Activated naive CD4-positive, alpha-beta T cell treated with anti-CD3 and anti-CD28 coated beads, Interleukin-2, amount 10 ng/mL, durations not matched to agents 7 days and 5 days (primary cell): ENCODE measurements at places on chromosomes 1 and 21.

DNA sequence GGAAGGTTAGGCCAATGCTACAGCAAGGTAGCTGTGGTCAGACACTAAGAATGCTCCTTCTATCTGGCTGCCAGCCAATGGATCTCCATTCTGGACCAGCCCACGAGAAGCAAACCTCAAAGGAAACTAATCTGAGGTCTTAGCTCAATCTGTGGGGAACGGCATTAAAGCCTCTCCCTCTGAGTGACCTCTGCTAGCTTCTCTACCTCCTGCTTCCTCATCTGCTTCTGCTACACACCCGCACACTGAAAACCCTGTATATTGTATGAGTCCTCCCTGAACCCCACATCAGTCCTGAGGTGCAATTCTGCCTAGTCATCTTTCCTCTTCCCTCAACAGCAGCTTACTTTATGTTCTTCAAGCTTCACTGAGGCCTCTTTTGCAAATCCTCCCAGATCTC is 6.9 kb upstream of the GALE start:
- no peak for DNase-seq

DNA sequence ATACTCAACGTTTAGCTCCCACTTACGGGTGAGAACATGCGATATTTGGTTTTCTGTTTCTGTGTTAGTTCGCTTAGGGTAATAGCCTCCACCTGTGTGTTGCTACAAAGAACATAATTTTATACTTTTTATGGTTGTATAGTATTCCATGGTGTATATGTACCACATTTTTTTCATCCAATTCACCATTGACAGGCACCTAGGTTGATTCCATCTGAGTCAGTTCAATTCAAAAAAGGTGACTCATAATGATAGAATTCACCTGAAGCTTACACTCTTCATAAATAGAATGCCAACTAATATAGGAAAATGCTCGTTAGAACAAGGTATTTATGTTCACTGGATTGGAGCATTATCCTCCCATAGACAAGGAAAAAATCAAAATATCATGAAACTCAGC is 38.5 kb downstream of the RGS4 start:
- DNase-seq = no peak

GRCh38 chr1:207259391-207259790 is 62.1 kb upstream of the CD55 start:
- DNase-seq = no peak

DNA sequence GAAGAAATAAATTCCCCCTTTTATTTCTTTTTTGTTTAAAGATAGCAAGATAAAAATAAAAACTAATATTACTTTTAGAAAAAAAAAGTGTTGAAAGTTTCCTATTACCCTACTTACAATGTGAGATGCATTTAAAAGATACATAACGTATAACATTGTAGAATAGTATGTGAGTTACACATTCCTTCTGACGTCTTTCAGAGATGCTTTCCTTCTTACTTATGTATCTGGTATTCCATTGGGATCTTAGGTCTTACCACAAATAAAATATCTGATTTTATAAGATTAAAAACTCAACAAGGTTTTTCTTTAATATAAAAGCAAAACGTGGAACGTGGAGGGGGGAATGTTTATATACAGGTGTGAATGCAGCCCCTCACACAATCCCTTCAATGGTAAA is 147.2 kb upstream of the ETS2 start:
- no peak for DNase-seq

DNA sequence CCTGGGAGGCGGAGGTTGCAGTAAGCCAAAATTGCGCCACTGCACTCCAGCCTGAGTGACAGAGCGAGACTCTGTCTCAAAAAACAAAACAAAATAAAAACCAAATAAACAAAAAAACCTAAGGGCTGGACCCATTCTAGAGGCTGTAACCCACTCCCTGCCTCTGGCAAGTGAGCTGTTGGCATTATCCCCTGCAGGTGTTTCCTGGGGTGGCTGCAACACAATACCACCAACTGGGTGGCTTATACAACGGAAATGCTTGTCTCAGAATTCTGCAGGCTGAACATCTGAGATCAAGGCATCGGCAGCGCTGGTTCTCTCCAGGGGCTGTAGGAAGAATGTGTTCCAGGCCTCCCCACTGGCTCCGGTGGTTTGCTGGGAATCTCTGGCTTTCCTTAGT is 15.2 kb downstream of the LRRC38 start:
- DNase-seq = no peak

- DNase-seq = no peak
Measured at GRCh38 chr1:19640363-19641316, 3.5 kb upstream of the NBL1 start.

DNA sequence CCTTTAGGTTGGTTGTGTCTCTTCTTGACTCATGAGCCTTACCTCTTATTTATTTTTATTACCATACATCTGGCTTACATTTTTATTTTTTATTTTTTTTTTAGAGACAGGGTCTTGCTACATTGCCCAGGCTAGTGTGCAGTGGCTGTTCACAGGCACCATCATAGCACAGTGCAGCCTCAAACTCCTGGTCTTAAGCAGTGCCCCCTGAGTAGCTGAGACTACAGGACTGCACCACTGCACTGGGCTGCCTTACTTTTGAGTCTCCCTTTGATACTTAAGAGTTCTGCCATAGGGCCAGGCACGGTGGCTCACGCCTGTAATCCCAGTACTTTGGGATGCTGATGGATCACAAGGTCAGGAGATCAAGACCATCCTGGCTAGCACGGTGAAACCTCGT is 76.4 kb upstream of the MACF1 start:
- DNase-seq = no peak

DNA sequence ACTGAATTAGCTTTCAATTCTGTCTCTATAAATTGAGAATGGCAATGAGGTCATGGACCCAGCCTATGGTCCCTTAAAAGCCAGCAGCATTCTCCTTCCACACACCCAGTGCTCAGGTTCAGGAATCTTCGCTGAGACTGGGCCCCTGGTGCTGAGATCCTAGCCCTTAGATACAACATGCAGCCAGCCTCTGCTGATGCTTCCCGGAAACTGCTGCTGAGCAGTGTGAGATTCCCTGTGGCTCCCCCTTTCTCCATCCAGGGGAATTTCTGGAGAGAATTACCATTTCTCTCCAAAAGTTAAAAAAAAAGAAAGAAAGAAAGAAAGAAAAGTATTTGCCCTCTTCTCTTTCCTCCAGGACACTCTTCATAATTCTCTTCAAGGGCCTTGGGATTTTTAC is 31.7 kb upstream of the RALGPS2 start:
- DNase-seq = no peak

GRCh38 chr1:98698625-98699024 is 37.1 kb downstream of the SNX7 start:
- no peak for DNase-seq

DNA sequence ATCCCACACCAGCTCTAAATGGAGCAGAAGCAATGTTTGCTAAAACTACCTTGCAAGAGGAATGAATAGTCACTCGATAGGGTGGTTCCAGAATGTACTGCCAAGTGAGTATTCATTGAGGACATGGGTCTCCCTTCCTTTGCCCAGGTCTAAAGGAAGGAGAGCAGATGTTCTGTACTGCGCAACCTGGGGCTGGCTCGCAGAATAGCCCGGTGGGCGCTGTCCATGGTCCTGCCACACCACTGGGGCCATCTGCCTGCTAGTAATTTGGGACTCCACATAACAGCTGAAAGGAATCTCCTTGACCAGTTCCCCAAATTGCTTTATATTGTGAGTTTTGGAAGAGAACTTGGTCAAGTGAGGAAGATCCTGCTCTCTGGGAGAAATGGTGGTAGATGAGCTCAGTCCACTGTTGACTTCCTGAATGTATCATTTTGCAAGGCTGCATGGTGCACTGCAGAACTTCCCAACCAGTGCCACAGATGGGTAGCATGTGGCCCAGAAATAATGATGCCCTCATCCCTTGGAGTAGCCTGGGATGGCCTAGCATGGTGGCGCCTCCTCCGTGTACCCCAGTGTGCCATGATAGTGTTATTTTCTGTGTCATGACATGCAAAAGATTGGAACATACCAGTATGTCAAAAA is 5.7 kb downstream of the SLC6A17 start:
- peak; percentile 77 for DNase-seq

DNA sequence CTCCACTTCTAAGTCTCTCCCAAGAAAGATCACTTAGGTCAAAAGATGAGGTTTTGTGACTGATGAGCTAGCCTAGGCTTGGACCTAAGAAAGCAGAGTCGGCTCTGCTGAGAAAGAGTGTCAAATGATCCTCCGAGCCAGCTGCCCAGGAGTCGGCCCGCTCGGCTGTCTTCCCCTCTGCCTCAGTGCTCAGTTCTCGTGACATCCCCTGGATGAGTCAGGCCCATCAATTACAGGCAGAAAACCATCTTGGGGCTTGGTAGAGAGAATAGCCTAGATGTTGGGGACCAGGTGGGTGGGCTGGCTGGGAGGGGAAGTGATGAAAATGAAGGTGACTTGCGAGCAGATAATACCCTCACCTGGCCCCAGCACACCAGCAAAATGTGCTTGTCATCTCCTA is 60.5 kb downstream of the SLC66A1 start:
- DNase-seq = no peak

DNA sequence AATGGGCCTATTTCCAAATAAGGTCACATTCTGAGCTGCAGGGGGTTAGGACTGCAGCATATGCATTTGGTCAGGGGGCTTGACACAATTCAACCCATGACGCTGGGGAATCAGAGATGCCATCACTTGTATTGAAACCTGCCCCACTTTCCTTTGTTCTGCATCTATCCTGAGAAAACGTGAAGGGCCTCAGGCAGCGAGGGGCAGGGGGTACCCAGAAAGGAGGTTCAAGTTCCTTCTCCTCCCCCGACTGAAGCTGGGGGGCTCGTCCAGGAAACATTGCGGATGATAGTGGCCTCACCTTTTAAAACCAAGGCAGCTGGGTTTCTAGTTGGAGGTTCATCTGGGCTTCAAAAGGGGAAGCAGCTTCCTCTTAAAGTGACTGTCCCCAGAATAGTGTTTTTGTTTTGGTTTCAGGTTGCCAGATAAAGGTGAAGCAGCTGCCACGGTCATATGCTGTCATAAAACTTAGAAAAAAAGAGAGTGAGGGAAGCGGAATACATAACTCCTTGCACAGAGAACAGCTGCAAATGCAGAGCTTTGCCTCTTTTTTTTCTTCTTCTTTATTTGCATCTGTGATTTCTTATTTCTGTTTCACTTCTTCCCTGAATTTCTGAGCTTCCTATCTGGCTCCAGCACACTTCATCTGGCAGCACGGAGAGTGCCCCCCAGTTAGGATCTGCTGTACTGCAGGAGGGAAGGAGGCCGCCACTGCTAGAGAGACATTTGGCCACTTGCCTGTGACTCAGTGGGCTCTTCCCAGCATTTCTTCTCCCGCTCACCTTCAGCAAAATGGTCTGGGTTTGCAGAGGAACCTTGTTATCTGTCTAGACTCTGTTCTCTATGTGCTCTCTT is 142.0 kb downstream of the AJAP1 start:
- no peak for DNase-seq

DNA sequence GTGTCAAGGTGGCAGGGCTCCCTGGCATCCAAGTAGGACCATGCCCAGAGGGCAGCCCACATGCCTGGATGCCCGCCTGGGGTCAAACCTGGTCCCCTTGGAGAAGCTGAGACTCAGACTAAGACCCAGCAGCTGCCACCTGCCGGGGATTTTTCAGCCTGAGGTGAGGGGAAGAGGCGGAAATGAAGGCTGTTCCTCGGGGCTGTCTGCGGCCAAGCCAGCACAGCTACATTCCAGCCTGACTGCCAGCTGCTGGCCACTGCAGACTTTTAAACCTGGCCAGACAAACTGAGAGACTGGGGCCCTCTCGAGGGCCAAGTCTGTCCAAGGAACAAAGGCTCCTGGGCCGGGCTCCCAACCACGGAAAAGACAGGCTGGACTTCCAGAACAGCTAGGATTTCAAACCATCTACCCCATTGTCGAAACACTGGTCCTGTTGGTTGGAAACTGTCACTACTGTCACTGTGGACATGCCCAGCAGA is 21.9 kb upstream of the PLEKHG5 start:
- no peak for DNase-seq

- DNase-seq = peak; percentile 25
Measured at GRCh38 chr1:109671067-109671466, 3.2 kb downstream of the GSTM2 start.

GRCh38 chr1:27615346-27616192 is 11.6 kb upstream of the AHDC1 start:
- DNase-seq = no peak

DNA sequence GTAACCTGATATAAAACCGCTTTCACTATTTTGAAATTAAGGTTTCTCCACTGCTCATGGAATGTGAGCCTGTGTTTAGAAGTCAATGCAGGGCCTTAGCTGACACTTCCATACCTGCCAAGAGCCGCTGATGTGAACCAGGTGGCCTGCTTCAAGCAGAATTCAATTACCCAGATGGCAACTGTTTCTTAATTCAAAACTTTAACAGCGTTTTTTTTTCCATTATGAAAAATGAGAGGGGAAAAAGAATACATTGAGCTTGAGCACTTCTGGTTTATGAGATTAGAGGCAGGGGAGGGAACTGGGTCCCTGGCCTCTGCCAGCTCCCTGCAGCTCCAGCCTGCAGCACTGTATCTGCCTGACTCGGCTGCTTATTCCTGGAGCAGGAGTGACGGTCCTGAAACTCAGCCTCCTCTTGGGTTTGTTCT is 7.7 kb upstream of the ATP1A1 start:
- DNase-seq = no peak

- no peak for DNase-seq
Measured at GRCh38 chr1:25063591-25064416, 133.7 kb upstream of the RUNX3 start.

- no peak for DNase-seq
Measured at GRCh38 chr1:54047384-54048305, 5.4 kb downstream of the TMEM59 start.

- no peak for DNase-seq
Measured at GRCh38 chr1:222749927-222750326, 12.9 kb downstream of the FAM177B start.

GRCh38 chr1:168297019-168297730 is 16.5 kb downstream of the TBX19 start:
- DNase-seq = no peak

- no peak for DNase-seq
Measured at GRCh38 chr1:41371630-41372599, 10.7 kb downstream of the FOXO6 start.

GRCh38 chr1:241828463-241829021 is 19.5 kb upstream of the EXO1 start:
- no peak for DNase-seq

- peak; percentile 85 for DNase-seq
Measured at GRCh38 chr21:44510508-44511218, 29.3 kb downstream of the KRTAP10-1 start.

- DNase-seq = no peak
Measured at GRCh38 chr1:240031009-240031408, 60.7 kb upstream of the FMN2 start.

GRCh38 chr1:26811708-26812107 is 14.8 kb upstream of the ZDHHC18 start:
- DNase-seq = no peak

- DNase-seq = no peak
Measured at GRCh38 chr1:10484521-10484920, 9.8 kb downstream of the PEX14 start.

- no peak for DNase-seq
Measured at GRCh38 chr1:56326056-56326455, 253.3 kb downstream of the PLPP3 start.

- no peak for DNase-seq
Measured at GRCh38 chr1:18344755-18345154, 136.0 kb upstream of the KLHDC7A start.

- DNase-seq = no peak
Measured at GRCh38 chr1:87126886-87127505, 201.7 kb upstream of the LMO4 start.

GRCh38 chr1:181131255-181131941 is 42.9 kb downstream of the IER5 start:
- no peak for DNase-seq

GRCh38 chr1:206000641-206001339 is 2.4 kb downstream of the RAB7B start:
- peak; percentile 6 for DNase-seq
